ENCODE measurements at places on chromosomes 7 and 10.

GRCh38 chr7:132519936-132520335, 56.3 kb downstream of the PLXNA4 start:
- ATAC-seq, result no peak

DNA sequence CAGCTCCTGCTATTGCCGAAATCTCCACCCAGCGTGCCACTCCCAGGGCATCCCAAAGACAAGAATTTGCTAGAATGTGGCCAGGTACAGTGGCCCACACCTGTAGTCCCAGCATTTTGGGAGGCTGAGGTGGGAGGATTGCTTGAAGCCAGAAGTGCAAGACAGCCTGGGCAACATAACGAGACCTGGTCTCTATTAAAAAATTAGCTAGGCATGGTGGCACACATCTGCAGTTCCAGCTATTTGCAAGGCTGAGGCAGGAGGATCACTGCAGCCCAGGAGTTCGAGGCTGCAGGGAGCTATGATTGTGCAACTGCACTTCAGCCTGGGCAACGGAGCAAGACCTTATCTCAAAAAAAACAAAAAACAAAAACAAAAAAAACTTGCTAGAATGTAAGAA, 73.3 kb upstream of the LYZL2 start:
- no peak for ATAC-seq

DNA sequence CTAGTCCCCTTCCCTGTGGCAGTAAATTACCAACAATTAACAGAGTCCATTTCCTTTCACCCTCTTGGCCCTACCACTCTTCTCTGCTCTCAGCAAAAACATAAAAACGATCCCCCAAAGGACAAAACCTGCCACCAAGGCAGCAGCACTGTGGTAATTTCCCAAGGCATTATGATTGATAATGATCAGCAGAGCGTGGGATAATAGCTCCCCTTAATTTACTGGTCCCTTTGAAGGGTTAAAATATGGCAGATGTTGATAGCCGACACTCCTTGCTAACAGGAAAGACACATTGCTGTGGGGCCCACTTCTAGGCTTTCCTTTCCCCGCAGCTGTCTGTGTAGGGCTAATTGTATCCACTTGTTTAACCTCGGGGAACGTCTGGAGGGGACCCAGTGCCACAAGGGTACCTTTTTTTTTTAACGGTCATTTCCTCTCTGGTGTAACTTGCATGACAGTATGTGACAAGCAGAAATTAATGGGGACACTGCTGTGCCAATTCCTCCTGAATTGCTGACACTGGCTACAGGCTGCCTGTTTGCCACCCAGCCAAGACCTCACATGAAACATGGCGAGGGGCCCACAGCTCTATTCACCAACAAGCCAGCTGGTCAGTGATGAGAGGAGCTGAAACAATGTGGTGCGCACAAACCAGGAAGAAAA, 81.3 kb downstream of the CDK6 start:
- no peak for ATAC-seq

GRCh38 chr10:52135101-52135500, 179.0 kb upstream of the DKK1 start:
- ATAC-seq, result no peak

DNA sequence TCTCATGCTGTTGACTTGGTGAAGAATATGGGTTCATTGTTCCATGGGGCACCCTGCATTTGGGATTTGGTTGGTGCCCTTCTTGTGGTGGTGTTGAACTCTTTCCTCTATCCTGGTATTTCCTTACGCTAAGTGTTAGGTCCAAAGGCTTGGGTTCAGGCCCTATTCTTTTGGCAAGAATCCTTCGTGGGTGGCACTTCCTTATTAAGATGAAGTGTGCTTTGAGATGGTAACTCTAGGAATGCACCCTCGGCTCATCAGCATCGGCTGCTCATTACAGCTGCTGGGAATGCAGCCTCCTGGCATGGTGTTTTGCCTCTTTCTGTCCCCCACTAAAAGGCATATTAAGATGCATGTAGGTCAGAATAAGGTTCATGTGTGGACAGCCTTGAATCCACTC, 380.7 kb downstream of the RPS24 start:
- ATAC-seq, result no peak

GRCh38 chr7:100568176-100568895, 5.4 kb downstream of the SAP25 start:
- no peak for ATAC-seq

DNA sequence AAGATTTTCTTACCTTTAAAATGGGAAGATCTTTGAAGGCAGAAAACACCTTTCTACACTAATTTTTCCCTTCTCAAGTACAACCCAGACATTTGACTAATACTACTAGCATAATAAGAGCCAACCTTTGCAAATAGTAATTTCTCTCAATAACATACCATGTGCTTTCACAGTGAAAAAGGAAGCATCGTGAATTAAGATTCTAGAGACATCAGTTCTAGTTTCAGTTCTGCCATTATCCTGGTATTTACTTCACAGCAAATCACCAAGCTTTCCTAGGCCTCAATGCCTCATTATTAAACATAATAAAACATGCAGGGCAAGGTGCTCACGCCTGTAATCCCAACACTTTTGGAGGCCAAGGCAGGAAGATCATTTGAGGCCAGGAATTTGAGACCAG, 24.9 kb downstream of the GSAP start:
- no peak for ATAC-seq

DNA sequence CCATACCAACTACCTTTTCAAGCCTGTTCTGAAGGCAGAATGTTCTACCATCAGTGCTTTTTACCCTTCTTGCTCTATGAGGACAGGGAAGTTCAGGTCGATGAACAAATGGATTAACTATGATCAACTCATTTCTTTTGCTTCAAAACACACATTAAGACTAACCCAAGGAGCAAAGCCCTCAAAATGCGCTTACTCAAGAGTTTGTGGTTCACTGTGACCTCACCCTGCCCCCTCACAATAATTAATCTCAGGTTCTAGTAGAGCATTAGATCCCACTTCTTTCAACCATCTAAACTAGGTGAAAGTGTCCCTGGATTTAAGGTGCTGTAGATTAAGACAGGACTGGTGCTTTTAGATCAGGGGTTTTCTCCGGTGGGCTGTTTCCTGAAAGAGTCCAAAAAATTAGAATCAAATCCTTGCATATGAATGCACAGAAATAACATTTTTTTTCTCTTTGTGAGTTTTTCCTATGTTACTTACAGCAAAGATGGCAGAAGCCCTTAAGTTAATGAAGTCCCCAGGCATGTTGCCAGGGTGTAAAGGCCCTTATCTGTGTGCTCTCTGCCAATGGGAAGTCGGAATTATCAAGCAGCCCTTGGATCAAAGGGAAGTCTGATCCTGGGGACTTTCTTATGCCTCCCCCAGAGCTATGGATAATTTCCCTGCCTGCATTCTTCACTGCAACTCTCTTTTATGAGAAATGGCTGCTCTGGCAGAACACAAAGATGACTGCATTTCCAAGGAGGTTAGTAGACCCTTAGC, 205.5 kb upstream of the STK17A start:
- no peak for ATAC-seq

DNA sequence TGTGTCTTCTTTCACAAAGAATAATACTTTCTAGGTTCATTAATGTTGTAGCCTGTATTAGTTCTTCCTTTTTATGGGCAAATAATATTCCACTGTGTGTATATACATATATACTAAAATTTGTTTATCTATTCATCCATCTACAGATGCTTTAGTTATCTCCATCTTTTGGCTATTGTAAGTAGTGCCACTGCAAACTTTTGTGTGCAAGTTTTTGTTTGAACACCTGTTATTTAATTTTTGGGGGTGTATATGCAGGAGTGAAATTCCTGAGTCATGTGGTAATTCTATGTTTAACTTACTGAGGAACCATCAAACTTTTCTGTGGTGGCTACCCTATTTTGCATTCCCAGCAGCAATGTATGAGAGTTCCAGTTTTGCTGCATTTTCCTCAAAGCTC, 37.7 kb upstream of the AGR3 start:
- no peak for ATAC-seq

- ATAC-seq, result no peak
Measured at GRCh38 chr7:30281791-30282190, 2.6 kb upstream of the ZNRF2 start.

- ATAC-seq, result no peak
Measured at GRCh38 chr10:71980181-71981014, 16.2 kb downstream of the CHST3 start.

DNA sequence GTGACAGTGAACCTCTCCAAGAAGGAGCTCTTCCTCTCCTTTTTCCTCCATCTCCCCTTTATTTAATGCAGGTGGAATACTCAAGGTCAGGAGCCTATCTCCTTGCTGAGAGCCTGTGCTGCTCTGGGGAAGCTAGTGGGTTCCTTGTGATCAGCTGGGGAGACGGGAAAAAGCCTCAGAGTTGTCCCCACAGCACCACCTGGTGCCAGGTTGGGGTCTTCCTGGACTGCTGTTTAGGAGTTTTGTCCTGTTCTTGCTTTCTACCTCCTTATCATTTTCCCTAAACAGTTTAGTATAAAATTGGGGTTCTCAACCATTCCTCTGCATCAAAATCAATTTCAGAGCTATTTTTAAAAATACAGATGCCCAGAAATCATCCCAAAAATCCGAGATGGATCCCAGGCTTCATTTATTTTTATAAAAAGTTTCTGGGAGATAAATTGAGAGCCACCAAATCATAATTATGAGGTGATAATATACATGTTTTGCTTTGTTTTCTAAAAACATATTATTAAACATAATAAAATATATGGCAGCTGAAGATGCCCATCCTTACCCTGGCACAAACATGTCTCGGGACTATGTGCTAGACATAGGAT, 44.3 kb downstream of the MACC1 start:
- no peak for ATAC-seq

GRCh38 chr10:5532307-5532605, 7.5 kb downstream of the CALML3 start:
- ATAC-seq, result no peak

- ATAC-seq, result no peak
Measured at GRCh38 chr10:73968098-73968521, 29.8 kb upstream of the VCL start.

DNA sequence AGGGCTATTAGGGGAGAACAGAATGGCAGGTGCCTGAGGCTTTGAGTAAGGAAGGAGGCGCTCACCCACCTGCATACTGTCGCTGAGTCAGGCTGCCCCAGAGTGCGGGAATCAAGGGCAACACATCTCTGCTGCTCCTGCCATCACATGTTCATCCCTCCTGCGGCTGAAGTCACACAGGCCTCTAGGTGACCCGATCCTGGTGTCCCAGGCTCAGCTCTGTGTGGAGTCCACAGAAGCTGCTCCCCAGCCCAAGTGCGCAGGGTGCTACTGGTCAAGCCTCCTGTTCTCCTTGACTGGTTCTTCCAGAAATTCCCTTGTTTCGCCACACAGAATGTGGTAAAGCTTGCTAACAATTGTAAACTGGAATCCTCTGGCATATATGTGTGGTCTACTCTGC, 96.9 kb upstream of the IL6 start:
- ATAC-seq, result no peak

DNA sequence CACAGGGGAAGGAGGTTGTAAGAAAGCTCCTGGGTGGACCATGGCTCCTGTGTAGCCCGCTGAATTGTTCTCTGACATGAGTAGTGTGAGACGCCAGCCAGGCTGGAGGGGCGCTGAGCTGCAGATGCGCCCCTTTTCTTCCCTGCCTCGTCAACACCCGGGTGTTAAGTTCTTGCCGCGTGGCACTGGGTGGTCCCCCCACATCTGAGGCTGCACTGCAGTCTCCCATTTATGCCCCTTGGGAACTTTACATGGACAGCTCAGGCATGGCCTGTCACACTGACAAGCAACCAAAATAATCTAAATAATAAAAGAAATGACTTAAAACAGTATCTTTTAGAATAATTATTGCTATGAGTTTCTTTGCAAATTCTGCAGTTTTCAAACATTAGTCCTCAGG, 34.6 kb upstream of the HSPA12A start:
- no peak for ATAC-seq

DNA sequence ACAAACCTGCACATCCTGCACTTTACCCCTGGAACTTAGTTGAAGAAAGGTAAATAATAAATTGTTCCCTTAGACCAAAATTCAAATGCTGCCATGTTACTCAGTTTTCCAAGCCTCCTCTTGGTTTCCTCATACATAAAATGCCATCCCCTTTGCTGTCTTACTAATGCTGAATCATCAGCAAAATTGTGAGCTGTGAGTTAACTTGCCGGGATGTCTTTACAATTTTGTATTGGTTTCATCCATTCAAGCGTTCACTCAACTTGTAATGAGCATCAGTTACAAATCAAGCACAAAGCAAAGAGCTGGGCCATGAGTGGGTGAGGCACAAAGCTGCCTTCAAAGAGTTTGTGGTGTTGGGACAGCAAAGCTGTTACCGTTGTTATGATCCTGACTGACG, 395.8 kb upstream of the ZMIZ1 start:
- ATAC-seq, result no peak

- no peak for ATAC-seq
Measured at GRCh38 chr7:131359136-131359776, 31.6 kb downstream of the MKLN1 start.

DNA sequence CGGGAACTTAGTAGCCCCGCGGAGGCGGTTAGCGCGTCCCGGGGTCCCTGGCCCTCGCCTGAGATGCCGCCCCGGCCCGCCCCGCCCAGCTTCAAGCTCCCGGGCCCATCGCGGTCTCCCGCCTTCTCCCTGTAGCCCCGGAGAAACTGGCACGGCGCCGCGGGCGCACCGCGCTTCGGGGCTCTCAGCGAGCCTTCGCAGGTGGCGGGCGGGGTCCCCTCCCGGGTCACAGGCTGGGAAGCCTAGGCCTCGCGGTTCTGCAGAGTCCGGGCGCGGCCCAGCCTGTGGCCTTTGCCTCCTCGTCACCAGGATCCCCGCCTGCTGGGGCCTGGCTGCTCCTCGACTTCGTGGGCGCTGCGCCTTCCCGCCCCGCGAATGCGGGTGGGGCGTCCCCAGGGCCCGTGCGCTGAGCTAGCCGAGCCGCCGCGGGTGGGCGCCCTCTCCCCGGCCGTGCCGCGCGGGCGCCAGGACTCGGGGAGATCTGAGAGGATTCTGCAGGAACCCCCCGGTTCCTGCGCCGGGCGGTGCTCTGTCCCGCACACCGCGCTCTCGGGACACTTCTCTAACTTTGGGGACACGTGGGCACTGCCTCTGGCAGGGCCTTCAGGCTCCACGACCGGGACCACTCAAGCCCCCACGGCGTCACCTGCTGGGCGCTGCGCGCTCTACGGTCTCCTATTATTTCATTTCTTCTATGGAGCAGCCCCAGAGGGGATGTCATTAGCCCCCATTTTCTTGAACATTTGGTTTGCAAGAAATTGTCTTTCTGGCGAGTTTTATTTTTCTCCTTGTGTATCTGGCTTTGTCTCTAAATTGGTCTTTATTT, 682 bp upstream of the RGS10 start:
- ATAC-seq, result peak; percentile 35

Data from activated CD4-positive, CD25-positive, alpha-beta regulatory T cell treated with anti-CD3 and anti-CD28 coated beads, Interleukin-2, amount 50 U/mL, for 24 hours (primary cell).